ENCODE measurements at places on chromosomes 4 and X.

- peak; percentile 75 for DNase-seq
Measured at GRCh38 chrX:24479924-24480323, 14.8 kb downstream of the PDK3 start.

- DNase-seq: no peak
Measured at GRCh38 chrX:54397113-54397512, 39.3 kb upstream of the WNK3 start.

DNA sequence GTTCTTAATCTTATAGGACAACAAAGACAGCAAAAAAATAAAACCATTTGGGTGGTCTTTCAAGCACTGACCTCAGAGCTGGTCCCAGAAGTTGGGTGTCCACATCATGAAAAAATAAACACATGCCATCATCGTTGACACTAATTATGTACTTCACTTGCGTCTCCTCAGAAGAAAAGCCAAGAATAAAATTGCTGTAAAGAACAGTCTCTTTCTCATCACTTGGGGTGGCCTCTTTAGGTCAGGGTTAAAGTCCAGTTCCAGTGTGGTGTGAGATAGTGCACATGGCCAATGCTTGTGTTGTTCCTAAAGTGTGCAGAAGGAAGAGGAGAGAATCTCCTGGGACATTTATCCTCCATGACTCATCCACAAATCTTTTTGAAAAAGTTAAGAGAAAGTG lies 49.5 kb upstream of the IBSP start:
- DNase-seq: no peak

- no peak for DNase-seq
Measured at GRCh38 chrX:121102101-121102500, 54.7 kb downstream of the GLUD2 start.

GRCh38 chr4:20624793-20625374 lies 75.4 kb upstream of the PACRGL start:
- DNase-seq: no peak

GRCh38 chr4:42492962-42493361 lies 95.7 kb downstream of the SHISA3 start:
- DNase-seq: no peak

- DNase-seq: no peak
Measured at GRCh38 chr4:151862766-151863165, 102.0 kb upstream of the GATB start.

DNA sequence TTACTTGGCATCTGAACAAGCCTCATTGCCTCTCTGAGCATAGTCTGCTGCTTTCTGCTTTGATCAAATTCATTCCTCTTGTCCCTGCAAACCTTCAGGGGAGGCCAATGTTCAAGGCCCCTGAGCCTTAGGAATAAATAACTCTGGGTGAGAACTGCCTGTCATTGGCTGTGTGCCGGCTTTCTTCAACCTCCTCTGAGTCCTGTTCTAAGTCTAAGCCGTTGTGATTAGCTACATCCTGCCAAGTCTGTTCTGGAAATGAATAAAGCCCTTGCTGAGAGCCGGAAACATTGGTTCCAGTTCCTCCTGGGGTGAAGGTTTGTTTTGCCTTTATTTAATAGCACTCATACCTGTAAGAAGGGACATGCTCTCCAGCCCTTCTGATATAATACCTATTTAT lies 13.8 kb downstream of the RNF4 start:
- DNase-seq: no peak

DNA sequence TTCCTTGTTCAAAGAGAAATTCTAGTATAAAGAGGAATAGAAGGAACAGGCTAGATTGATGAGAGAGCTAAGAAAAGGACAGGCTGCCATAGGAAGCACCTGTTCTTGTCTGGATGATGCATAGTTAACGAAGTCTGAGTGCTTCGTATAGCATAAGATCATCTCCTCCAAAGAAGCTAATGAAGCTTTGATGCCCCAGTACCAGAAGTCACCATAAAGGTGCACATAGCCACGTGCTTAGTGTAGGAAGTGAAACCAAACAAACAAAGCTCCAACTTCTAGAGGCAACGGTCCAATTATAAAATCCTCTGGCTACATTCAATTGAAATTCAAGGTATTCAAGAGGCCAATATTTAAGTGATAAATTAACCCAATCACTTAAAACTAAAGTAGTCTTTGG lies 31.0 kb downstream of the AFAP1 start:
- no peak for DNase-seq

- DNase-seq: no peak
Measured at GRCh38 chrX:122087341-122087740, 1039.9 kb downstream of the GLUD2 start.

DNA sequence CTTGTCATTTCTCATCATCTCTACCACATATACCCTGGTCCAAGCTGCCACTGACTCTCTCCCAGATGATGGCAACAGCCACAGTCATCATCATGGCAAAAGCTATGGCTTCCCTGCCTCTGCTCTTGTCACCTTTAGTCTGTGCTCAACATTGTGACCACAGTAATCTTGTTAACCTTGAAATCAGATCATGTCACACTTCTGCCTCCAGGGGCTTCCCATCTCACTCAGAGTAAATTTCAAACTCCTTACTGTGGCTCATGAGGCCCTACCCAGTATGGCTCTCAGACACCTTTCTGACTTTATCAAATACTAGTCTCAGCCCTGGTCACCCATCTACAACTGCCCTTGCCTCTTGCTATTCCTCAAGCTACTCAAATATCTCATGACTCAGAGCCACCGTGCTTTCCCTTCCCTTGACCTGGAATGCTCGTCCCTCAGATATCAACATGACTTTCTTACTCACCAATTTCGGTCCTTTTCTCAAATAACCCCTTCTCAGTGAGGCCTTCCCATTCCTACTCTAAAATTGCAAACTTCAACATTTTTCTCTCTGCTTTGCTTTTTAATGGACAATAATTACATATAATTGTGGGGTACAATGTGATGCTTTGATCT lies 41.1 kb upstream of the STIM2 start:
- no peak for DNase-seq

GRCh38 chr4:81215931-81216330 lies 909 bp upstream of the PRKG2 start:
- DNase-seq: no peak

- DNase-seq: no peak
Measured at GRCh38 chrX:50812995-50813842, 775 bp downstream of the SHROOM4 start.

- DNase-seq: no peak
Measured at GRCh38 chr4:123505095-123506010, 108.8 kb downstream of the SPRY1 start.
